AG08395 (cell line): ENCODE measurements at places on chromosomes 4 and X.

DNA sequence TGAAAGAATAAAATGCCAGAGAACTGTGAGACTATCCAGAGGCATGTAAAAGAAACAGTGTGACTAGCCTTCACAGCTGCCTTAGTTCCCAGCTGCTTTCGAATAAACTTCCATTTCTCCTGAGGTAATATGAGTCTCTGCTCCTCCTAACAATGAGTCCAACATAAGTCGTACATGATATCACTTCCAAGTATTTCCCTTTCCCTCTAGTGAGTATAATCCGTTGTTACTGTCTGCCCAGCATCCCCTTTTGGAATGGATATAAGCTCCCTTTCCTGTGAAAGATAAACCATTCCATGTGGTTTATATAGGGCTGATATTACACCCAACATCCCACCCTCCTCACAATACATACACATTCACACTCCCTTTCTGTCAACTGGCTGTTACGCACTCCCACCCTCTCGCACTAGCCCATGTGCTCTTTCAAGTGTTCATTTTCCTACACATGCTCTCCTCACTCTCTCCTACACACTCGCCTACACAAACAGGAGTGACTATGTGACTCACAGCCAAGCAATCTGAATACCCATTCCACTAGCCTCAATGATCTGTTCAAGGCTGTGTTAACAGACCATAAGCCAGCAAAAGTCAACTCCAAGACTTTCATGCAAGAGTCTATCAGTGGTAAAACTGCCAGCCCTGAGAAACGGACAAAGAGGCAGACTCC, 5.0 kb downstream of the NAF1 start:
- DNase-seq: peak; percentile 54

- no peak for DNase-seq
Measured at GRCh38 chr4:145755802-145756201, 75.9 kb downstream of the C4orf51 start.

- DNase-seq: no peak
Measured at GRCh38 chrX:49177873-49178480, 6.3 kb downstream of the PLP2 start.

GRCh38 chr4:7201420-7202305, 9.3 kb downstream of the SORCS2 start:
- DNase-seq: no peak

DNA sequence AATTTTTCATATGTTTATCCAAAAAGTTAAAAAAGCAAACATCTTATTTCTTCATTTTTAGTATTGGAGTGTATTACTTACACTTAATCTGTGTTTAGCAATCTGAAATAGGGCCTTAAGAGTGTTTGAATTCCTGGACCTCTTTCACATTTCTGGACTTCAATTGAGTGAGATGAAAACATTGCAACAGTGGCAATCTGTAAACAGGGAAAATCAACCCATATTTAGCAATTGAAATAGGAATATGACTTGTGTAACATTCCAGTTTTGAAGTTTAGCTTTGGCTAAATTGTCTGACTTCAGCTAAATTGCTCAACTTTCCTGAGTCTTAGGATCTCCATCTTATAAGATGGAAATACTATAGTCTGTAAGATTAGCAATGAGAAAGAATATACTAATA, 34.6 kb upstream of the FHL1 start:
- DNase-seq: no peak

- DNase-seq: peak; percentile 15
Measured at GRCh38 chr4:165016971-165017370, 14.8 kb upstream of the TRIM60 start.

- DNase-seq: no peak
Measured at GRCh38 chrX:123971982-123972381, 10.5 kb downstream of the STAG2 start.

DNA sequence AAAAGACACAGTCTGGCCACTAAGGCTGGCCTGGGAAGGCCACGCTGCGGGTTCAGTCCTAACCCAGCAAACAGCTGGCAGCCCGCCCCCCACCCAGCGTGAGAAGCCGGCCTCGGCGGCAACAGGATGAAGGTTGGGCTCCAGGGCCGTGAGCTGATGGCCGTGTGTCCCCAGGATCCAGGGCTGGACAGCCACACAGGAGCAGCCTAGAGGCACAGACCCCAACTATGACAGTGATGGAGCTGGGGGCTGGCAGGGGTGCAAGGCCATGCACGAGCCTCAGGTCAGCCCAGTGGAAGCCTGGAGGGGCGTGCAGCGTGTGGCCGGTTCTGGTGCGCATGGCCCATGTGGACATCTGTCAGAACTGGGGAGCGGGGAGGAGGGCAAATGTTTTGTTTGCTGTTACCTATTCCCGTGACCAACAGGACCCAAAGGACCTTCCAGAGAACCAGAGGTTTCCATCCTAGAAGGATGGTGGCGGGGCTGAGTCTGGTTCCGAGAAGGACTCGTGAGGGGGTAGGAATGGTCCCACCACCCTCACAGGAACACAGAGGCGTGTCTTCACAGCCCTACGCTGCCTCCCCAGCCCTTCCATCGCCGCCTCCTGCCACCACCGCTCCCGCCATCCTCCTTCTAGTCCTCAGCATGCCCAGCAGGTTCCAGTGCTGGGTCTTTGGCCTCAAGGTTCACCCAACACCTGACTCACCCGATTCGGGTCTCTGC, 46.5 kb downstream of the ZFYVE28 start:
- no peak for DNase-seq

DNA sequence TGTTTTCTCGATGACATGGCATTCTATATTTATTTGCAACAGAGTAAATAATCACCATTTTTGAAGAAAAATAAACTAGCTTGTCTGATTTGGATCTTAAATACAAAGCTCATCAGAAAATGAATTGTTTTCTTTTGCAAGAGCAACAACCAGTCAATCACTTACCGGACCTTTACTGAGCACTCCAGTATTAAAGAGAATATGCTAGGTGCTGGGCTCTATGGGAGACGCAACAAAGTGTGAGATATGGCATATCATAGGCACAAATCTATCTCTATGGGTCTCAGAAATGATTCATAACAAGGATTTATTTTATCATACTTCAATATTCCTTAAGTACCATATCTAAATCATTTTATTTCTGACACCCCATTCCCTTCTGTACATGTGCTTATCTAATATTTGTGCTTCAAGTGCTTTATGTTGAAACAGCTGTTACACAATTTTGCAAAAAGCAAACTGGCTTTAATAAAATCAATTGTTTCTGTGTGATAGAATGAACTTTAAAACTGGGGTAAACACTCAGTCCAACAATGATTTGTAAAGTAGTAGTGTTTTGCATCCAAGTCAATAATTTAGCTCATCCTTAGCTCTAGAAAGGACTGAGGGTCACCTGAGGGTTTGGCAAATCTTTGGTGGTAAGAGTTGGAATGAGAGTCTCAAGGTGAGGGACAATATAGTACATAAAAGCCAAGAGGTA, 88.4 kb upstream of the SPANXB1 start:
- DNase-seq: no peak

- no peak for DNase-seq
Measured at GRCh38 chr4:39881789-39882188, 95.9 kb downstream of the PDS5A start.

DNA sequence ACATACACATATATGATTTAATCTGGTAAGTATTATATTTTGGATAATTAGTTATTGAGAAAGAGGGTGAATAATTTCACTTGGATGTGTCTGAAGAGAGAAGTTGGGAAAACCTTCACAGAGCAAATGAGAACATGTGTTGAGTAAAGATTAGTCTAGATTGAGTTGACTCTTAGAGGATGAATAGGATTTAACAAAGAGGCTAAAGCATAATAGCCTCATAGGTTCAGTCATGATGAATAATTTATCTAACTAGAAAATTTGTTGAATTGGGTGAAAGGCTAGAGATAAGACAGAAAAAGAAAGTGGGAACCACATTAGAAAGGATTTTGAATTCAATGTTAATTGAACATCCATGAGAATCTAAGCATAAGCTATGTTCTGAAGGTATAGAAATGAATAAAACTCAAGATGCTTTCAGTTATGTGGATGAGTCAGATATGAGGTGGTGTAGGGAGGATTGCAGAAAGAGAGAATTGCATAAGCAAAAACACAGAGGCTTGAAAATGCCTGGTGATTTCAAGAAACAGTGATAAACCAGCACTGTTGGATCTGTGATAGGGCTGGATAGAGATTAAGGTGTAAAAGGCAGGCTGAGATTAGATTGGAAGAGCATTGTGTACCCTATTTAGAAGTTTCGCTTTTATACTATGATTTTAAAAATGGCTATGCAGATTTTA, 207.6 kb upstream of the NR3C2 start:
- no peak for DNase-seq
